ENCODE measurements at places on chromosomes 4 and X.

- DNase-seq = no peak
Observed at GRCh38 chrX:112513154-112513553, 166.6 kb downstream of the LHFPL1 start.

DNA sequence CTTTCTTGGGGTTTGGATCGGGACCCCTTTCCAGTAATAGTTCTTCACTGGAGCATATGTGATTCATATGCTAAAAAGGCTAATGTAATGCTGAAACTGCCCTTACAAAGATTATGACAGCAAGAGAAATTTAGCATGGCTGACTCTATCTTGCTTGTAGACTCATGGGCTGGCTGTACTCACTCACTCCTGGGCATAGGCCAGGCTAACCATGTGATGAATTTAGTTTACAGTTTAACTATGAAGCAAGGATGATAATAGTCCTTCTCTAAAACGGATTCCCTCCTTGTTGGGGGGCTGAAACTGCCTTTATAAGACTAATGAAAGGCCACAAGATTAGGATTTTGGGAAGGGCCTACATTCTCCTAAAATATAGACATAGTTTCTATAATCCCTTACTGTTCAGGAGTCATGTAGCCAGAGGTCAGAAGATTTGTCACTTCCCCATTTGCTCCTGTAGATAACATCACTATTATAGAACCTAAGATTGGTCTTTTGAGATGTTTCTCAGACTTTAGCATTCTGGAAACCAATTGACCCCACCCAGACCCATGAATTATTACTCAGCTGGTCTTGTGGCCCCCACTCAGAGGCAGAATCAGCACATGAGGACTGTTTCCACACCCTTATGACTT lies 20.8 kb upstream of the CEP135 start:
- no peak for DNase-seq

DNA sequence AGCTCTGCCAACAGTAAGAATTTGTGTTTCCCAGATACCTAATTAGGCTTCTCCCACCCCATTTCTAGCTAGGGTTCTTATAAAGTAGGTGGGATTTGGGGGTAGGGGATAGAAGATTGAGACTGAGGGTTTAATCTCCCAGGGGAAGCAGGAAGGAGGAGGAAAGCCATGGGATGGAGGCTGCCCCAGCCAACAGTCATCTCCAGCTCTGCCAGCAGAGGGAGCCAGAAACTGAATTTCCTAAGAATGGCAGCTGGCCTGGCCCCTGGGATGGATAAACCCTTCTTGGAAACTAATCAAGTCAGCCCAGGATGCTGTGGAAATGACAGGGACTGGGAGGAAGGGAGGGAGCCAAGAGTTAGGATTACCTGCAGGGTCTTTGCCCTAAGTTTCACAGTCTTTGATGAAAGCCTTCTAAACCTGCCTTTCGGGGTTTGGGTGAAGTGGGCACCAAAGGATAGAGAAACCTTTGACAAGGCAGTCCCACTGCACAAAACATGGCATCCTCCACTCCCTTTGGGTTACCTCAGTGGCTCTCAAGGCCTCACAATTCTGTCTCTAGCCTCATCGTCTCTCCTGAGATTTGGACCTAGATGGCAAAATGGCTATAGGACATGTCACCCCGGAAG lies 6.7 kb upstream of the ERCC6L start:
- no peak for DNase-seq

DNA sequence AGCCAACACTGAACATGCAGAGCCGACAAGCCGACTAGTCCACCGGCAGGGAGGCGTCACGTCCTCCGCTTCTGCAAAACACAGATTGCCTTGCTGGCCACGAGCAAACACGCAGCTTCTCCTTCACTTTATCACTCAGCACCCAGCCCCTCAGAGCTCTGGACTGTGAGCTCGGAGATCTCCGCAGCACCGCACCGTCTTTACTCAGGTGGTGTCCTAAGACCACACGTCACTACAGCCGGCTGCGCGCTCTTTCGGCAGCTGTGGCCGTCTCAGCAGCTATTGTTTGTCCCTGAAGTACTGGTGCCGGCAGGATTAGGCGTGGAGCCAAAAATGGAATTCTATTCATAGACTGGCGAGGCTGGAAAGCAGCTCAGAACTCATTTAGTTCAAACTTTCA lies 72.0 kb downstream of the FAT1 start:
- no peak for DNase-seq

- no peak for DNase-seq
Observed at GRCh38 chrX:445727-446126, 59.0 kb upstream of the PPP2R3B start.

DNA sequence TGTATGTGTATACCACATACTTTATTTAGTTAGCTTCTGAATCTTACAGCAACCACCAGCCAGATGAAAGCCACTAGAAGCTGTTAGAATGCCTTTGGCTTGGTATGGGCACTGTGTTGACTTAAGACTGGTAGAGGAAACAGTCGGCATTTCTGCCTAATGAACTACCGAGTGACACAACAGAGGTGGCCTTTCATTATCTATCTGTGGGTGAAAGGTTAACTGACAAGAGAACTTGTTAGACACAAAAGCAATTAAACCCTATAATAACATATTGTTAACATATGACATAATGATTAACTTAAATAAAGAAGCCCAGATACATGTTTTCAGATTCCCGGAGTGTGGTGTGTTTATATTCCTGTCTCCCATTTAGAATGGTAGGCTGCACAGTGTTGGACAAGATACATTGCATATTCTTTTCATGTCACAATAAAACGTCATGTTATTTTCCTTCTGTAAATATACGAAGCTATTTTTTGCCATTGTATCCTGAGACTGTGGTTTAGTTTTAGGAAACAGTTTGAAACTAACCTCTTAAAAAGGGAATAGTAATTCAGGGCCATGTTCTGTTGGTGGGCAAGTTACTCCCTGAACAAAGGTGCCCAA lies 181.5 kb downstream of the SLIT2 start:
- no peak for DNase-seq

GRCh38 chrX:12721042-12721441 lies 70.2 kb upstream of the PRPS2 start:
- DNase-seq = no peak

DNA sequence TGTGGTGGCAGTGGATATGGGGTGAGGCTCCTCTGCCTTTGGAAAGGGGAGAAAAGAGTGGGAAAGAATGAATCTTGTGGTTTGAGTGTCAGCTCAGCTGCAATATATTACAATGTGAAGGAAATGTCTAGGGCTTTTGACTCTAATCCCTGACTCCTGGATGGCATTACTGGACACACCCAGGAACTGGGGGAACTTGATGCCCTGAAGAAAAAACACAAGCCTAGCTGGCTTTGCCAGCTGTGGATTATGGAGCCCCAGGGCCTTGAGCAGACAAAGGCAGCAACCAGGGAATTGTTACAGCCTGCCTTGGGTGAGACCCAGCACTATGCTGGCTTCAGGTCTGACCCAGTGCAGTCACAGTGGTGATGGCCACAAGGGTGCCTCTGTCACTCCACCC lies 57.1 kb upstream of the CYSLTR1 start:
- DNase-seq = no peak

DNA sequence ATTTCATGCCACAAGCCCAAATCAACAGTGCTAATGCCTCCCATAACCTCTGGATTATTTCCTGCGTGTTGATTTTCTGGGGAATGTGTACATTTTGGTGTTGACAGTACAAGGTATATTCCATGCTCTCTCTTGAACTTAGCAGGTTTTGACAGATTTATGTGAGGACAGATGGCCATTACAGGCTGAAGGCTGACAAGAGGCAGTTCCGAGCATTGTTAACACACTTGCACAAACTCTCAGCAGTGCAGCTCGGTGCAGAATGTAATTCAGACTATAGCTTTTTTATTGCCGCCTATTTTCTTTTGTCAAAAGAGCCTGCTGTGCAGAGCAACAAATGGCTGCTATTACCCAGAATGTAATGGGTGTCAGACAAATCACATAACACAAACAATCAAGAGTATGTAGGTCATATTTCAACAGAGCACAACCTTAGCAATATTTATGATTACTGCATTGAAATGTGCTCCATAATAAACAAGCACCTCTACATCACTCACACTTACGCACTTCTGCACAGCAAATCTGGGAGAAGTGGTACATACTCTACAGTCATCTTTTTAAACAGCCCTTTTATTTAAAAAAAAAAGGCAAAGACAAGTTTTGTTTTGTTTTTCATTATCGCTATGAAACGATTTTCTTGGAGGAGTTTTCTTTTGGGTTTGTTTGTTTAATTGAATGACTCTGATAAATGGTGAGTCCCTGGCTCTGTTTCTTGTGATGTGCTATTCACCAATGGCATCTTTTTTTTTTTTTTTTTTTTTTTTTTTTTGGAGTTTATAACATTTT lies 71.6 kb downstream of the PPARGC1A start:
- no peak for DNase-seq

- DNase-seq = no peak
Observed at GRCh38 chr4:74950200-74950599, 17.3 kb downstream of the PARM1 start.

DNA sequence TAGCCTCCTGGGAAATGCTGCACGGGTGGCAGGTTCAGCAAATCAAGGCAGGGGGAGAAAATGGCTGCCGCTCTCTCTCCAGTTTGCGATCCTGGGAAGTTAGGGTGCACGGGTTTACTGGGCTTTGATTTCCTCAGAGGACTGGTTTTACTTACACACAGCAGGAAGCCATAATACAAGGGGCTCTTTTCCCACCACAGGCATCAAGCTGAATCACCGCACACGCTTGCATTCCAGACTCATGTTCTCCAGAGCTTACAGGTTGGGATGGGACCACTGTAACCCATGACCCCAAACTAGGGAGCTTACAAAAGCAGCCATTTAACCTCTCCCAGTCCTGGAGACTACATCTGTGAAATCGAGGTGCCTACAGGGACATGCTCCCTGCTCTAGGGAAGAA lies 159.8 kb downstream of the DHRSX start:
- DNase-seq = no peak

GRCh38 chr4:125518281-125518680 lies 203.5 kb downstream of the FAT4 start:
- no peak for DNase-seq

GRCh38 chrX:115960440-115961084 lies 210.0 kb upstream of the AGTR2 start:
- DNase-seq = no peak

GRCh38 chr4:6322761-6323566 lies 53.3 kb downstream of the WFS1 start:
- DNase-seq = peak; percentile 62

DNA sequence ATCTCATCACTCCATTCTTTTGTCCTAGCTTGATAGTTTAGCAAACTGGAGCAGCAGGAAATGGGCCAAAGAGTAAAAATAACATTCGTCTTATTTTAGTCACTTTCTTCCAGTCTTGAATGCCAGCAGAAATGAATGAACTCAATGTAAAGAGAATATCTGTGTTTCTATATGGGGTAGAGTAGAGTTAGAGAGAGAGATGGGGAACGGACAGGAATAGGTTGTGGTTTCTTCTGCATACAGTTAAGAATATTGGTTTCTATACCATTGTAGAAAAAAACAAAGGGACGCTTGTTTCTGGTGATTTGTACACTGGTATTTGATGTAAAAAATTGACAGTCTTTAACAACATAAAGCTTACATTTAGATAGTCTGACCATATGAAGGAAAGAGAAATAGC lies 8.9 kb downstream of the GPR174 start:
- DNase-seq = no peak

GRCh38 chr4:114658179-114658578 lies 59.6 kb downstream of the UGT8 start:
- DNase-seq = no peak

GRCh38 chr4:168648494-168648893 lies 151.6 kb downstream of the PALLD start:
- DNase-seq = no peak

DNA sequence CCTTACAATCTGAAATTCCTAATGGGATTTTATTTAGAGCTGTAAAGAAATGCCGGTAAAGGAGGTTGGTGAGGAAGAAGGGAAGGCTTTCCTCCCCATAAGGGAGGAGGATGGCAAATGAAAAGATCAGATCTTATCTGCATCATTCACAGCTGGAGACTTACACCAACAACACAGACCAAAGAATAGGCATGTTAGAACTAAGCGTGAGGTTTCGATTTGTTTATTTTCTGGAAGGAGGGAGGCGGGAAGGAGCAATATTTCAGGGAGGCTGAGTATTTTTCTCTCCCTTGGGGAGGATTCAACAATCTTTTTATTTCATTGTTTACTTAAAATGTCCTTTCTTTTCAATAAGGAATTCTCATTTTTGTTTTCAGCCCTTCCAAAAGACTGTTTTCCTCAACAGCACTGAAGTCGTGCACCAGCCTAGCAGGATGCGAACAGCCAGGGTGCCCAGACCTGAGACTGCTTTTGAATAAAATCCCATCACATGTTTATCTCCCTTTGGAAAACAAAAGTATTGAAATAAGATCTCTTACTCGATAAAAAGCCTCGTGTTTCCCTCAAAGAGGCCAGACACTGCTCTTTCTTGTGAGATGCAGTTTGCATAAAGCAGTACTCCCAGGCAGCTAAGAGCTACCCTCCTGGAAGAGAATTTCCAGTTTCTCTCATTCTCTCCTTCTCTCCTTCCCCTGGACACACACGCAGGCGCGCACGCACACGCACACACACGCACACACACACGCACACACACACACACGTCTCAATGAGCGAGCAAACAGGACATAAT lies 236.1 kb downstream of the MGST2 start:
- no peak for DNase-seq

DNA sequence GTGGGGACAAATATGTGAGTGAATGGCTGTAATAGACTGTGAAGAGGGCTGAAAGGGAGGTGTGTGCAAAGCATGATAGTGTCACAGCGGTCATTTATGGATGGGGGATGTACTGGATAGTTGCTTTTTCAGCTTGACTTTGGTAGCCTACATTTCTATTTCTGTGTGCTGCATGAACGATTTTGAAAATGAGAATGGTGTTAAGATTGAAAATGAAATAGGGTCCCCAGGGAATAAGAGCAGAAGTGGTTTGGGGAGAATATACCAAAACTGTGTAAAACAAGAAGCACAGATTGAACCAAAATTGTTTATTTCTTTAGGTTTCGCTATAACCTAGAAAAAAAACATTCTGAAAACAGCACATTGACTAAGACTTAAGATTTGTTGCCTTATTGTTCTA lies 58.8 kb upstream of the CLNK start:
- DNase-seq = no peak

GRCh38 chr4:54730581-54730980 lies 72.8 kb downstream of the KIT start:
- no peak for DNase-seq

DNA sequence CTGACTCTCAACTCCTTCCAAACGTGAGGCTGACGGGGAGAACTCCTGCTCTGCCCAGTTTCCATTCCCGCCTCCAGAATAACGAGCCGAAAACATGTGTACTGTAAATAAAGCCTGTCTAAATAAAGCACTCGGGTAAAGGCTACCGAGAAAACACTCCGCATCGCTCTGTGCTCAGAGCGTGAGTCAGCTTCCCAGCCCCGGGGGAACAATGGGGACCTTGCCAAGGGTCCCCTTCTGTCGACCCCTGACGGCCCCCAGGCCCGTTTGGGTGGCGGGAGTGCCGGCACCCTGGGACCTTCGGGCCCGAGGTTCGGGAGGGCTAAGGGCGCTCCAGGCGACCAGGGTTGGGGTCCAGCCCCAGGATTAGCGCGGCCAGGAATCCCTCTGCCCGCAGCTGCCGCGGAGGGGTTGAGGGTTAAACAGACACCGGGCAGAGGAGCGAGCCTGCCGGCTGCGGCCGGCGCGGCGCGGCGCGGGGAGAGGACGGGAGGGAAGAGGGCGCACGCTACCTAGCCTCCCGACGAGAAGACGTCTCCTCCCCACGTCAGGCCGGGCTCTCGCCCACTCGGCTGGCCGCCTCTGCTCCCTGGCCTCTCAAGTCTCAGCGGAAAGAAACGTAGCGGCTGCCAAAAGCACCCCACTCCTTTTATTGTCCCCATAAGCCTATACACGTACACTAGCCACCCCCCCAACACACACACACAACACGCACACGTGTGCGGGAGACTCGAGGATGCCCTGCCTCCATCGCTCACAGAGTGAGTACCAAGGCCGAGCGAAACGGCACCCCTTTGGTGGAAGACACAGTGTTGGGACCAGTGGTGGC lies 85.5 kb downstream of the BCOR start:
- DNase-seq = no peak

All from GF-D8 (cell line).